Activated naive CD4-positive, alpha-beta T cell (primary cell): ENCODE measurements at places on chromosomes 5 and 9.

GRCh38 chr5:150043657-150044328 lies 42.6 kb downstream of the CSF1R start:
- DNase-seq: no peak

DNA sequence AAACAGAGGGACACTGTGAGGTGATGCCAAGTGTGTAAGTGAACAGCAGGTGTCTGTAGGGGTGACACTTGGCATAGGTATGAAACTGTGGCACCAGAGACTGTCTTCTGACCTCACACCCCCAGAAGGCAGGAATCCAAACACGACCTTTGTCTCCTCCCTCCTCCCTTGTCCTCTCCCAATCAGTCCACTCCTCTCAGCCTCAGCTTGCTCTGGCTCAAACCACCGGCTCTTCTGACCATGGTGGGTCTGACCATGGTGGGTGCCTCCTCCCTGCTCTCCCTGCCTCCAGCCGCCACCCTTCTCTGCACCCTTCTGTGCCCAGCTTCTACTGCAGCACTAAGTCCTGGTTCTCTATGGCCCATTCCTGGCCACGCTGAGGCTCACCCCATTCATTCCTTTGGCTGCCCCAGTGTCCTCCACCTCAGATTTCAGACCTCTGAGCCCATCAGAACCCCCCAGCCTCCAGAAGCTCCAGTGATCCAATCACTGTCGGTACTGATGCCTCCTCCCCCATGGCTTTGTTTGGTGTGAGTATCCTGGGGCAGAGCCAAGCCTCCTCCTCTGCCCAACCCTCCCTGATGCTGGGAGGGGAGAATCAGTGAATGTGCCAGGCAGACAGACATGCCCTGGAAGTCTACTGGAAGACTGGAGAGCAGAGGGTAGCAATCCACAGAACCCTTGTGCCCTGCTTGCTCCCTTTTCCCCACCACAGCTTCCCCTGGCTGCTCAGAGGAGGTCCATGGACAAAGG lies 1.7 kb upstream of the ARID3C start:
- no peak for DNase-seq

GRCh38 chr5:36073595-36074216 lies 7.0 kb upstream of the UGT3A2 start:
- DNase-seq: no peak

- DNase-seq: no peak
Measured at GRCh38 chr9:33436445-33436844, 10.9 kb downstream of the AQP3 start.

- DNase-seq: no peak
Measured at GRCh38 chr9:37995348-37995737, 73.7 kb downstream of the SHB start.

DNA sequence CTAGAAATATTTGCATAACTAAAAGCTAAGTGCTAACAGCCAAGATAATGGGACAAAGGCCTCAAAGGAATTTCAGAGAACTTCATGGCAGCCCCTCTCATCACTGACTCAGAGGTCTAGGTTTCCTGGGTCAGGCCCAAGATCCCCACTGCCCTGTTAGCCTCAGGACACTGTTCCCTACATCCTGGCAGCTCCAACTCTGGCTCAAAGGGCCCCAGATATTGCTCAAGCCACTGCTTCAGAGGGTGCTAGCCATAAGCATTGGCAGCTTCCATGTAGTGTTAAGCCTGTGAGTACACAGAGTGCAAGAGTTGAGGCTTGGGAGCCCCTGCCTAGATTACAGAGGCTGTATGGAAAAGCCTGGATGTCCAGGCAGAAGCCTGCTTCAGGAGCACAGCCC lies 998.1 kb downstream of the TLE1 start:
- DNase-seq: no peak

DNA sequence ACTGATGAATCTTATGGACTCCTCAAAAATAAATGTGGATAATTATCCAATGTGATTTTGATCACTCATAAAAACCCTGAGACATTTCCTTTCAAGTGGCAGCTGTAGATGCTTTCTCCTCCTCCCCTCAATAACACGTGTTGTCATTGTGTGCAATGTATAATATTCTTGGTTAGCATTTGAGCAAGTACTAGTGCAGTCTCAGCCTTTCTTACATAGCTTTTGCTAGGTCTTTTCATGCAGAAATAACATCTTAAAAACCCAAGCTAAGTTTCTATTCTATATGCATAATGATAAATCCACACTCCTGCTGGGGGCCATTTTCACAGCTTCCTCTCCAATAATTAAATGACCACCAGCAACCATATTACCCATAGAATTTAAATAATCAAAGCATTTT lies 1835.2 kb upstream of the NUDT12 start:
- DNase-seq: no peak

DNA sequence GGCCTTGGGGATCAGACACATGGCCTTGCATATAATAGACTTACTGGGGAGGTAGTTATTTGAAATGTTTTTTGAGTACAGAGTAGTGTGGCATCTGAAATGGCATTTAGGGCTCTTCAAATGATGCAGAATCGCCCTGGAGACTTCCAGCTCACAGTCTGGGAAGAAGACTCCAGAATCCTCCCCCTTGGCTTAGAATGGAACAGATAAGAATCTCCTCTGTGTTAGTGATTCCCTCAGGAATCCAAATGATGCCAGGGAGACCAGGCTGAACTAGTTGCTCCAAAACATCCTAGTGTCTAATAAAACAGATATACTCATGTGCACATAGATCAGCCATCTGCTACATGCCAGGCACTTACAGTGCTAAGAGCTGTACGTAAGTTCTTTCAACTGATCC lies 38.6 kb upstream of the SMC5 start:
- DNase-seq: no peak

- DNase-seq: no peak
Measured at GRCh38 chr9:17009071-17009470, 125.8 kb upstream of the CNTLN start.

DNA sequence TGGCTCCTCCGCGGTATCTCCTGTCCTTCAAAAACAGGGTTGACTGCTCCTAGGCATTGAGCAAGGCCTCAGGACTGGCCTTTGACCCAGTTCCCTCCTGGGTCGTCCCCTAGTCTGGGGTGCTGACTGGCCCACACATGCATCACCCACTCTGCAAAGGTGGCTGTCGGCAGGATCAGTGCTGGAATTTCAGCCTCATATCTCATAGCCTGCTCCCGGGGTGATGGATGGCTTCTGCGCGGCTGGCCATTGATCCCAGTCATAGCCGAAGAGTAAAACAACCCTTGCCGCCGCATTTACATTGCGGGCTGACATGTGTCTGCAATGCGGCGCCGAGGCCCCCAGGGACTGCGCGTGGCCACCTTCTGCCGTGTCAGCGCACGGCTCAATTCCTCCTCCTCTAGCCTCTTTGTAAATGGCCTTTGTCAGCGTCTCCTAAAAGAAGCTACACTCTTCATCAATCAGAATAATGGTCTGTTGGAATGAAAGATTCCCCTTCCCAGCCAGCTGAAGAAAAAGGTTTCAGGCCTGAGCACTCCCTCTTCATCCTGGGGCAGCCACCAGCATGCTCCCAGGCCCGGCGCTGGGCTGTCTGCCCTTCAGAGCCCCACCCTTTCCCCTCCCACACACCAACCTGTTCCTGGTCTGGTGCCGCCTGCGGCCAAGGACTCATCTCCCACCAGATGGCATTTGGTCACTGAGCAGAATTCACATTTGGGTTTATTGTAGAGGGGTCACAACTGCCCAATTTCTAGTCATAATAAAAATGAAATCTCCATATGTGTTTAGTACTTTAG lies 159.0 kb downstream of the PJA2 start:
- DNase-seq: no peak

DNA sequence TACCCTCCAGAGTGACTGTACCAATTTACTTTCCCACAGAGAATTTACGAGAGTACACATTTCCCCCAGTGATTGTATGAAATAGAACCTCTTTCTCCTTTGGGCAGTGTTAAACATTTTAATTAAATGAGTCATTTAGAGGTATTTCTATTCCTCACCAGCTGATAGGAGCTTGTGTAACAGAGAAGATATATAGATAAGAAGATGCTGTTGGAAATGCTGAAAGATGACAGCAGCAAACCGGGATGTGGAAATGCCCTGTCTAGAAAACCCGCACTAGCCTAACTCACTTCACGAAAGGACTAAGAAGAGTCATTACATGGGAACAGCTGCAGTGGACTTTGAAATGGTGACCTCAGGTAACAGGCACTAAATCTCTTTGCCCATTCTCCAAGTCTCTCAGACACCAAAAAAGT lies 68.3 kb downstream of the LPAR1 start:
- DNase-seq: no peak

GRCh38 chr5:112136773-112137172 lies 282.3 kb downstream of the EPB41L4A start:
- no peak for DNase-seq

GRCh38 chr5:61813361-61813760 lies 481.3 kb downstream of the ZSWIM6 start:
- no peak for DNase-seq

DNA sequence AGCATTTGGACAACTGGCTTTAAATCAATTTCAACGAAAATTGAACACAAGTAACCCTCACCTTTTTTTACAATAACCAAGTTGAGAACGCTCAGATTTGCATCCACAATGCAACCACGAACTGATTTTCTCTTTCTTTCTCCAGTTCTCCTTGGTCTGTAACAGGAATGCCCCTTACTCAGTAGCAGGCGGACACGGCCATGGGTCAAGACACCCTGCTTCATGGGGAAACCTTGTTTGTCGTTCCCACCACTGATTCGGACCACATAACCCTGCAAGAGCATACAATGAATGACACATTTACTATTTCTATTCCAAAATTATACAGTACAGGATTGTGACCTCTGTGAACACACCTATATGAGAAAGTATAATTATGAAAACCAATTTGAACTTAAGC lies 1.4 kb downstream of the RPS6 start:
- DNase-seq: no peak

GRCh38 chr9:36959681-36960574 lies 74.1 kb downstream of the PAX5 start:
- DNase-seq: no peak

DNA sequence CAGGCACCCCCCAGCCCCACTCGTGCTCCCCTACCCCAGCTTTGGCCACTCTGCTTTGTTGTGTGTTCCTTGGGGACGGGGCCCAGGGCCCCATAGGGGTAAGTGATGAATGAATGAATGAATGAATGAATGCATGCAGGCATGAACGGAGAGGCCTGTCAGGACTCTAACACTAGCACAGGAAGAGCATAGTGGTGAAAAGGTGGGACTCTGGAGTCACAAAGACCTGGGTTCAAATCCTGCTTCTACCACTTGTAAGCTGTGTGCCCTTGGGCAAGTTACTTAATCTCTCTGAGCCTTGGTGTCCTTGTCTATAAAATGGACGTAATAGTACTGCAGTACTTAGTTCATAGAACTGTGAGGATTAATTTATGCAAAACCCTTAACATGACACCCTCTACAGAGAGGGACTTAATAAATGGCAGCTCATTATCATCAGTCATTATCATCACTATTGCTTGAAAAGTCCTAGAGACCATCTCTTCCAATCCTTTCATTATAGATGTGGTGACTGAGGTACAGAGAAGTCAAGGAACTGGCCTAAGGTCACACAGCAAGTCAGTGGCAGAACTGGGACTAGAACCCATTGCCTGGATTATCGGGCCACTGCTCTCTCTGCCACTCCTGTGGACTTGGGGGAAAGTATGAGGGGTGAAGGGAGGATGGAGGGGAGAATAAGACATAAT lies 13.2 kb downstream of the ORM2 start:
- DNase-seq: no peak

GRCh38 chr5:179288101-179288808 lies 57.0 kb downstream of the ADAMTS2 start:
- DNase-seq: no peak

DNA sequence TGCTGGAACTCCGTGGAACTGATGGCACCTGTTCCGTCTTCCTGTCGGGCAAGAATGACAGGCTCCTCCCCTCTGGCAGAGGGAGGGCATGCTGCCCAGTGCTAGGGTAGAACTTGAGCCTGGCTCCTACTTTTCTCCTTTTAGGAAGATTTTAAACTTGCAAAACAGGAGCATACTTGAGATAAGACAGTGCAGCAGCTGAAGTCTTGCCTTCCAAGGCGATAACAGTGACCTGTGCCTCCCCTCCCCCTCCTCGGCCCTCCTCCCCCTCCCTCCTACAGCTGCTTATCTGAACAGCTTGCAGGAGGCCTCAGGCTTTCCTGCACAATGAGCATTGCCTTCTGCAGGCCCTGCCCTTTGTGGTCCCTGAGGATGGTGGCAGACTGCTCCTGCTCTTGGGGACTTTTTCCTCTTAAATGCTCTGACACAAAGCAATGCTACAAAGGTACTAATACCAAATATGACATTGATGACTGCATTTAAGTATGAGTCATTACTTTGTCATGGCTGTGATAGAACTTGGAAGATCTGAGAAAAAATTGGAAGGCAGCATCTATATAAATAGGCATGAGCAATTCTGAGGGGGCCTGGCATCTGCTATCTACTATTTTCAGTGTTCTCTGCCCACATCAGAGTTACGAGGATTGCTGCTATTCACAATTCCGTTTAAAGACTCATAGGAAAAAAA lies 2.0 kb downstream of the GADD45G start:
- DNase-seq: no peak

DNA sequence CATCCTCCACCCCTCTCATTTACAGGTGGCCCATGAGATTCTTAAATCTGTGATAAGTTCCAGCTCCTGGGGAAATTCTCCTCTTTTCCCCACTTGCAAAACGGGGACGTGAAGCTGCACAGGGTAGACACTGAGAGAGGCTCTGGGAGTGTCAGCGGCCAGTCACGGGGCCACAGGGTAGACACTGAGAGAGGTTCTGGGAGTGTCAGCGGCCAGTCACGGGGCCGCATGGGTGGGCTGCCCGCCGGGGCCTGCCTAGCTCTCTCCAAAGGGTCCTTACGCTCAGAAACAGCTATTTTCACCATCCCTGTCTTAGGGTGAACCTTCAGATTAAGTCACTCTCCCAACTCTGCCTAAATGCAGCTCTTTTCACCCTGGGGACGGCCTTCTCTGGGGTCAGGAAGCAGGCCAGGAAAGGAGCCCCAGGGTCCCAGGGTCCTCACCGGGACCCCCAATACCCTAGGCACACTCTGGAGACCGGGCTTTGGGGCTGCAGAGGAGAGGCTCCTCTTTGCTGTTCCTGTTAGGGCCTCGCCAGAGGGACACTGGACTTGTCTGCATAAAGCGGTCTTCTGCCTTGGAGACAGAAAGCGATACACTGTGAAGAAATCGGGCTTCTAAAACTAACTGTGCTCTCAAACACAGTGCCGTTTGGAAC lies 1.5 kb downstream of the FAM78A start:
- DNase-seq: no peak

DNA sequence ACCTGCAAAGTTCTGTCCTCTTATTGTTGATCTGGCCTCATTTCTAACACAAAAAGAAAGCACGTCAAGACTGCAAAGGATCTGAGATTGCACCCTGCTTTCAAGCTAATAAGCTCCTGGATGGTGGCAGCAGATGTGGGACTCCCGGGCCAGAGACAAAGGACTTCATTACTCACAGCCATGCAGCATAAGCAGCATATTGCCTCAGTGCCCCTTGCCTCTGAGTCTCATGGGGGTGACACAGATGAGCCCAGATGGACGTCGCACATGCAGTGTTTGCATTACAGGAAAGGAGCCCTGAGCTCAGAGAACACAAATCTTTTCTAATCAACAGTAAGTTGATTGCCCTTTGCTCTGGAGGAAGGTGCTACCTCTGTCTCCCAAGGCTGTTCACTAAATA lies 105.0 kb downstream of the SLC28A3 start:
- no peak for DNase-seq

- DNase-seq: no peak
Measured at GRCh38 chr5:154193283-154193682, 2.8 kb downstream of the GALNT10 start.
